Stimulated activated CD4-positive, alpha-beta T cell treated with anti-CD3 and anti-CD28 coated beads, Interleukin-2, amount 100 ng/mL, for 48 hours (primary cell): ENCODE measurements at places on chromosomes 16 and 17.

DNA sequence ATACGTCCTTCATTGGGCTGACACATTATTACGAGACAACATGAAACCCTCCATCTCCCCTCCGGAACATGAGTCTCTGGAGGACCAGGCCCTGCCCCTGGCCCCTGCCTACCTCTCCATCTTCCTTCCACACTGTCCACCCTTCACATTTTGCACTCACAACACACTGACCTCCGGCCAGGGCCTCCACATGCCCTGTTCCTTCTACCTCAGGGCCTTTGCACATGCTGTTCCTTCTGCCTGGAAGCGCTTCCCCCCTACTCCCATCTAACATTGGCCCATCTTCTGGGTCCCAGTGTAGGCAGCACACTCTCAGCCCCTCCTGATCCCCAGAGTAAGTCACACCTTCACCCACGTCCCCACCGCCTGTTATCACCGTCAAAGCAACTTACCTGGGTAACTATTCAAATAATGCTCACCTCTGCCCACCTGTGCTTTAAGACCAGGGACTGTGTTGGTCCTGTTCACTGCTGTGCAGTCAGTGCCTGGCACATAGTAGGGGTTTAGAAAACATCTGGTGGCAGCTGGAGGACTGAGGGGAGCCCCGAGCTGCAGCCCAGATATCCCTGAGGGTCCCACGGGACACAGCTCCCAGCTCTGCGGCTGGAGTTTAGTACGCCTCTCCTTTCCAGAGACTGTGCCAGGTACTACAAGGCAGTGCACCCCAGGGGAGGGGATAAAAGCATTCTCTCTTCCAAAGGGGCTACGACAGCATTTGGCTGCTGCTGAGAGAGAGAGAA is 27.2 kb downstream of the RPH3AL start:
- no peak for DNase-seq

GRCh38 chr16:67537270-67537635 is 8.6 kb downstream of the RIPOR1 start:
- DNase-seq = no peak

DNA sequence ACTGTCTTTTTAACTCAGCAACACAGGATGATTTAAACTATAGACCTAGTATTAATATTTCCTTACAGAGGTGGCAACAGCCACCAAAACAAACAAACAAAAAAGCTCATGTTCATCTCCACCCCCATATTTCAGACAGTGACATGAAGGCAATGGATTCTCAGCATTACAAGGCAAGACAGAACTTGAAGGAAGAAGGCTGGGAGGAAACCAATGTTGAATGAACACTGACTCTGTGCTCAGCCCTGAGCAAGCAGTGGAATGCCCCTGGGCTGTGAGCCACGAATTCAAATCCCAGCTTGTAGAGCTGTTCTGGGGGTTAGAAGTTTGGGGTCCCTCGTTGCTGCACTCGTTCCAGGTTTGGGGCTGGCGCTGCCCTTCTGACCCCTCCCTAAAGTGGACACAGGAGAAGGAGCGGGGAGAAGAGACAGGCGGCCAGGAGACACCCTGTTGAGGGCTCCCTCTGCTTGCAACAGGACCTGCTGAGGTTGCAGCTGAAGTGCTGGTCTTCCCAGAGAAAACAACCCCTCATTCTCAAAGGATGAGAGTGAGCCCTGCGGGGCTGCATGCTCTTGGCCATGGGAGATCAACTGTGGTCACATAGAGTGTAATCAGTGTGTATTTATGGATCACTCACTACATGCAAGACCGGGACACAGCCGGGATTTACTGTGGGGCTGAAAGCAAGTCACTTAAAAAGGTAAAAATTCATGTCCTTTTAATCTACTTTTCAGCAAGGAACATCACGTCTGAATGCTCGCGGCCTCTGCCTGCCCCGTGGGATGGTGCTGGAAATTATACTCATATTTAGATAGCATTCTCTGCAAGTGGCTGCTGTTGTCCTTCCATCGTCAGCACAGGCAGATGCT is 34.3 kb downstream of the MYH3 start:
- no peak for DNase-seq

DNA sequence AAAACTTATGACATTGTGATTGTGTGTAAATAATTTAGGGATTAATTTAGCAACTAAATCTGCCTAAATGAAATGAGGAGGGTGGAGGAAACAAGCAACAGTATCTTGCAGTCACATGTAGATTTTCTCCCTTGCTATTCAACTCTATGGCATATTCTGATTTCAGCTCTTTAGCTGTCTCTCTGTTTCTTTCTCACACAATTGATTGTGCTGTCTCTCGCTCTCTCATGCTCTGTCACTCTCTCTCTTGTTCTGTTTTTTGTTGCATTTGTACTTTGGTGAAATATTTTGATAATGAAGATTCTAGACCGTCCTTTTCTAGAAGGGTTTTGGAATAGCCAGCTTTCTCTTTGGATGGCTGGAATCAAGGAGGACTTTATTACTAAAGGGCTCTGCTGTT is 70.6 kb downstream of the BCAS3 start:
- DNase-seq = no peak

- peak; percentile 62 for DNase-seq
Measured at GRCh38 chr16:28192806-28193529, 18.8 kb downstream of the XPO6 start.

DNA sequence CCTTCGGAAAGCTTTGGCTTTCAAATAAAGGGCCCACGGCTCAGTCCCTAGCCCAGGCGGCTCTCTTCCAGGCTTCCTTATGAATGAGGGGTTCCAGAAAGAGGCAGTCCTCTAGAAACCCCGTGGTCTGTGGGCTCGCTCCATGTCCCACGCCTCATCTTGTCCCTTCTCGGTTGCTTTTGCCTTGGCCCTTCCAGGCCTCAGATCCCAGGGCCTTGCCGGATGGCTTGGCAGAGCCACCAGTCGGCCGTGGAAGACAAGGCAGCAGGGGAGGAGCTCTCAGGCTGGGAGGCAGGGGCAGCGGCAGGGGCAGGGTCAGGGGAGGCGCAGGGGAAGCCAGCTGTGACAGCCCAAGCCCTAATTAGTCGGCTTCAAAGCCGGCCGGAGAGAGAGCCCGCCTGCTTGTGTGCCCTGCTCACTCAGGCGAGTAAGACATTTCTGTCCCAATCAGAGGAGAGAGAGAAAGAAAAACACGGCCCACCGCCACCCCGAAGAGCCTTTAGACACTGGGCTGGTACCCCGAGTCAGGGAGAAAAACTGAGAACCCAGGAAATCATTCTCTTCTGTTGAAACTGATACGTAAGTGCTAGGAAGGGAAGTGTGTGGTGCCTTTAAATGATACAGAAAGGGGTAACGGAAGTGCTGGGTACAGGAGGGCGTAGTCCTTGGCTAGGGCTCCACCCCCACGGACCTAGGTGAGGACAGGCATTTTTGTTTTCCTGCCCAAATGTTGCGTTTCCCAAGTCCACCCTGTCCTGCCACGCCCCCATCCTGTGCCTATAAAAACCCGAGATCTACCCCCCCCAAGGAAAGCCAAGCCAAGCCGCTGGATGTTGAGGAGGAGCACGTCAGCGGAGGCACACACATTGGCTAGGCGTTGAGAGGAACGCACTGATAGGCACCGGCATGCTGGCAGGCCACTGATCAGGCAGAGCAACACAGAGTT is 27.8 kb upstream of the MEIOC start:
- no peak for DNase-seq

DNA sequence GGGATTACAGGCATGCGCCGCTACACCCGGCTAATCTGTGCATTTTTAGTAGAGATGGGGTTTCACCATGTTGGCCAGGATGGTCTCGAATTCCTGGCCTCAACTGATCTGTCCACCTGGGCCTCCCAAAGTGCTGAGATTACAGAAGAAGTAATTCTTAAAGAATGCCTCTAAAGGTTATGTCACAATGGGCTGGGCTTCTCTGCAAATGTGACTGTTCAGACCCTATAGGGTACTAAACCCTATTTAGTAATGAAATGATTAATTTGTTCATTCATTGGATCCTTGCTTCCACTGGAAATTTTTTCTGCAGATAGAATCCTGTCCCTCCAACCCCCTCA is 108.8 kb upstream of the CORO6 start:
- no peak for DNase-seq

GRCh38 chr16:64453646-64454045 is 668.2 kb downstream of the CDH11 start:
- no peak for DNase-seq

- DNase-seq = peak; percentile 75
Measured at GRCh38 chr17:76515274-76515949, 14.2 kb upstream of the RHBDF2 start.

DNA sequence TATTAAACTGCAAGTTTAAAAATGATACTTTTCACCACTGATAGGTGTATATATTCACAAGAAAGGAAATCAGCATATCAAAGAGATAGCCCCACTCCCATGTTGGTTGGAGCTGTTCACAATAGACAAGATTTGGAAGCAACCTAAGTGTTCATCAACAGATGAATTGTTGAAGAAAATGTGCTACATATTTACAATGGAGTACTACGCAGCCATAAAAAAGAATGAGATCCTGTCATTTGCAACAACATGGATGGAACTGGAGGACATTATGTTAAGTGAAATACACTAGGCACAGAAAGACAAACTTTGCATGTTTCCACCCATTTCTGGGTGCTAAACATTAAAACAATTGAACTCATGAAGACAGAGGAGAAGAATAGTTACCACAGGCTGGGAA is 278.9 kb upstream of the XYLT1 start:
- DNase-seq = no peak

DNA sequence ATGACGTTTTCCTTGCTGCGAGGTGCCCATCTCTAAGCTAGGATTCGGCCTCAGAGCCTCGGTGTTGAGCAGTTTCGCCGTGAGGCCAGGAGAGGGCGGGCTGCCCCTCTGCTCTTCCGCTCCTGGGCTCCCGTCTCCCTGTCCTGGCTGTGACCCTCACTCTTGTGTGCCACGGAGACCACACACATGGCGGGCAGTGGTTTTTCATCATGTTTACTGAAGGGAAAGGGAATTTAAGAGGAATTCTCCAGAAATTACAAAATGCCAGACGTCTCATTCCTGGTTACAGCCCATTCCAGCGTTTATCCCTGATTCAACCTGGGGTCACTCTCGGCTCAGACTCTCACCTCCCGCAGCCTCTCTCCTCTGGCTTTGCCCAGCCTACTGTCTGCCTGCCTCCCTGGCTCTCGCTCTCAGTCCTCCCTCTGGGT is 96.8 kb upstream of the ELAC2 start:
- no peak for DNase-seq

DNA sequence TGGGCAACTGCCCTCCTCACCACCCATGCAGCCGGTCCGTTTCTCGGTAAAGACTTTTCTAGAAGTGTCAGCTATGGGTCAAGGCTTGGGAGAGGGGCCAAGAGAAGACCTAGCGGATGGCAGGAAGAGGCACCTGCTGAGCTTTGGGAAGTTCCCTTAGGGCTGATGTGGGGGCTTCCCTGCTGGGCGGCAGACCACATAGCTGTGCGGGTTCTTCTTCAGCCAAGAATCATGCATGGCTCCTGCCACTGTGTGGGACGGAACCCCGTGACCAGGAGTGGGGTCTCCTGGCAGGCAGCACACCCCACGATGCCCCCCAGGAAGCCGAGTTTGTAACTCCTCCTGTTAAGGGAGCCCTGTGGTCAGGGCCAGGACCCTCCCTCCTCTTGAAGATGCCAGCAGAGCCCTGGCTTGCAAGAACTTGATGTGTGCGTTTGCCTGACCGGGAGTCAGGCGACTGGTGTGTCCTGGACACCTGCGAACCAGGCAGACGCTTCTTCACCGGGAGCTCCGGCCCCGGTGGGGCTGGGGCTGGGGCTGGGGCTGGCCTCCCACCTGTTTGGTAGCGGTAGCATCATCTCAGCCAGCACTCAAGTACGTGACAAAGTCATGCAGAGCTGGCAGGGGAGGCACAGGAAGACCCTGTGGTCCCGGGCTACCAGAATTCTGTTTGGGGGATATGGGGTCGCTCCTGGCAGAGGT is 17.7 kb upstream of the SLC38A10 start:
- DNase-seq = no peak

GRCh38 chr17:71213936-71214335 is 906.9 kb upstream of the SOX9 start:
- DNase-seq = no peak

- DNase-seq = no peak
Measured at GRCh38 chr17:78401246-78401645, 22.8 kb downstream of the PGS1 start.

GRCh38 chr17:17313350-17313991 is 10.3 kb downstream of the NT5M start:
- DNase-seq = peak; percentile 60

- DNase-seq = no peak
Measured at GRCh38 chr17:59160157-59161025, 4.8 kb downstream of the PRR11 start.

DNA sequence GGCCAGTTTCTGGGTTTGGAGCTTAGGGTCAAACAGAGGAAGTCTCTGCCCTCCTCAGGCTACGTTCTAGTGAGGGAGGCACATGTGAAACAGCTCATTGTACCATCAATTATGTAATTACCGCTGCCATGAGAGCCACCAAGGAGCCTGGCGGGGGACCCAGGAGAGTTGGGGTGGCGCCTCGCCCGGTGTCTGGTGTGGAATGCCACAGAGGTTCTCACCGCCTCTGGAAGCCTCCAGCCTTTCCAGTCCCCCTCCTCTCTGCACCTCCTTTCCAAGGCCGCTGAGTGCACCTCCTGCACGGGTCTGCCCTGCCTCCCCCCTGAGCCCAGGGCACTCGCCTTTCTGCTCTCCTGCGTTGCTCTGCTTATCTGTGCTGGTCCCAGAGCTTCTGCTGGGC is 51.4 kb downstream of the SREBF1 start:
- no peak for DNase-seq

- DNase-seq = peak; percentile 60
Measured at GRCh38 chr17:37489197-37490001, at the start of gene DUSP14. Gene DUSP14 (plus strand): TSS chr17:37489891. CDS start chr17:37512273, 22,382 bp downstream.

GRCh38 chr16:73172241-73172972 is 124.5 kb upstream of the ZFHX3 start:
- DNase-seq = no peak

- DNase-seq = no peak
Measured at GRCh38 chr16:49283376-49284049, 1.9 kb upstream of the CBLN1 start.

DNA sequence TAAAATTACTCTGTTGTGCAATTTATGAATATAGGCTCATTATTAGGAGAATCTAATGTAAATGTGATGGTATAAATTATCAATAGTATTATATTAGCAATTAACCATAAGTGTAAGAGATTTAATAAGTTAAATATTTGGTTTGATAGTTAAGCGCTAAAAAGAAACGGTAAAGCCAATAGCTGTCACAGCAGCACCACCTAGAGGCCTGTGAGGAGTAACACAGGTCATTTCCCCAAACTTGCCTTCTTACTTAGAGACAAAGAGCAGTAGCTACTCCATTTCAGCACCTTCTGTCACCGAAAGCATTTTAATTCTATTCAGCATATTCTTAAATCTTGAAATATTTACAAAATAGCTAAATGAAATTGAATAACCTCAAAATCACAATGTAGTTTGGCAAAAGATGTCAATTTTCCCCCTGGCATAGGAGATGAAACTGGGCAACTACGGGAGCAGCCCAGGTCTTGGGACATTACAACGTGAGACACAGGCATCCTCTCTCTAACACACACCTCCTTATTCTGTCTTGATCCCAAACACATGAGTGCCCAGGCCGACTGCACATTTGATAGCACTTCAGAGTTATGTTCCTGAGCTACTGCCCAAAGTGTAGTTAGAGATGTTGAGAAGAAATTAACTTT is 14.3 kb upstream of the DYNLRB2 start:
- peak; percentile 61 for DNase-seq
